ENCODE measurements at places on chromosomes 4 and X.

GRCh38 chr4:39452153-39452859 lies 6.4 kb downstream of the RPL9 start:
- no peak for DNase-seq

DNA sequence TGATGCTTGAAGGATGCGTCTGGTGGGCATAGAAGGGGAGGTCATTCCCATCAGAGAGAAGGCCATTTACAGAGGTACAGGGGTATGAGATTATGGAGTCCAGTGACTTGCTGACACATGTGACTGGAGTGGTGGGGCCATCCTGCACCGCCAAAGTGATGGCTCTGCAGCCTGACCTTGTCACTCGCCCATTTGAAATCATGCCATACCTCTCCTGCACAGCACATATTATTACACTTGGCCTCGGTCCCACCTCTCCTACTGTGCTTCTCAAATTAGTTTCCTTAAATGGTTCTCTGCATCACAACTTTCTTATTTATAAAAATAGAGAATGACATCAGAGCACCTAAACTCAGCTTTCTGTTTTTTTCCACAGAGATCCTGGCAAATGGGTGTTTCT lies 60.7 kb upstream of the HAND2 start:
- no peak for DNase-seq

- no peak for DNase-seq
These were observed 883 bp upstream of the PPM1K start for GRCh38 chr4:88285235-88285653.

DNA sequence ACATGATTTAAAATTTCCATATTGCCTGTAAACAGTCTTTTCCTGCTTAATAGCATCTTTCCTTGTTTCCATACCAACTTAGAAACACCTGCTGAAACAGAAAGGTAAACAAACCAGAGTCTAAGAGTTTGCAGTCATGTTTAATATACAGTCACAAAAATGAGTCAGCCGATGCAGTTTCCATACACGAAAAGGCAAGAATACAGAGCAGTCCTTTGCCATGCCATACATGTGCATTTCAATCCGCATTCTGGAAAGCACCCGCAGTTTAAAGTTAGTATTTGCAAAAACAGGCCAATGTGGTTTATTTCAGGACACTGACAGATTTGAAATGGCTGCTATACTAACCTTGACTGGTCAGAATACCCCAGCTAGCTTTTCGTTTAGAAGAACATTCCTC lies 32.1 kb downstream of the ASB5 start:
- no peak for DNase-seq

DNA sequence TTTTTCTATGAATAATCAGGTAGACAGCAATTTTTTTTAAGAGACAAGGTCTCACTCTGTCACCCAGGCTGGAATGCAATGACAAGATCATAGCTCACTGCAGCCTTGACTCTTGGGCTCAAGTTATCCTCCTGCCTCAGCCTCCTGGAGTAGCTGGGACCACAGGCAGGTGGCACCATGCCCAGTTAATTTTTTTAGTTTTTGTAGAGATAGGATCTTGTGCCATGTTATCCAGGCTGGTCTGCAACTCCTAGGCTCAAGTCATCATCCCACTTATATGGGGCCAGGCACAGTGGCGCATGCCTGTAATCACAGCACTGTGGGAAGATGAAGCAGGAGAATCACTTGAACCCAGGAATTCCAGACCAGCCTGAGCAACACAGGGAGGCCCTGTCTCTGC lies 26.8 kb downstream of the AFAP1 start:
- no peak for DNase-seq

- no peak for DNase-seq
These were observed 86.0 kb upstream of the AFAP1 start for GRCh38 chr4:8025668-8026067.

DNA sequence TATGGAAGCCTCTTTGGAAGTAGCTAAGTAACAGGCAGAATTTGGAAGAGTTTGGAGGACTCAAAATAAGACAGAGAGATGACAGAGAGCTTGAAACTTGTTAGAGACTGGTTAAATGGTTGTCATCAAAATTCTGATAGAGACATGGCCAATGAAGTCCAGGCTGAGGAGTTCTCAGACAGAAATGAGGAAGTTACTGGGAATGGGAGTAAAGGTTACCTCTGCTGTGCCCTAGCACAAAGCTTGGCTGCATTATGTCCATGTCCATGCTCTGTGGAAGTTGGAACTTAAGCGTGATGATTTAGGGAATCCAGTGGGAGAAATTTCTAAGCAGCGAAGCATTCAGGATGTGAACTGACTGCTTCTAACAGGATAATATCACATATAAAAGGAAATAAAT lies 146.2 kb upstream of the NDST4 start:
- DNase-seq: no peak

DNA sequence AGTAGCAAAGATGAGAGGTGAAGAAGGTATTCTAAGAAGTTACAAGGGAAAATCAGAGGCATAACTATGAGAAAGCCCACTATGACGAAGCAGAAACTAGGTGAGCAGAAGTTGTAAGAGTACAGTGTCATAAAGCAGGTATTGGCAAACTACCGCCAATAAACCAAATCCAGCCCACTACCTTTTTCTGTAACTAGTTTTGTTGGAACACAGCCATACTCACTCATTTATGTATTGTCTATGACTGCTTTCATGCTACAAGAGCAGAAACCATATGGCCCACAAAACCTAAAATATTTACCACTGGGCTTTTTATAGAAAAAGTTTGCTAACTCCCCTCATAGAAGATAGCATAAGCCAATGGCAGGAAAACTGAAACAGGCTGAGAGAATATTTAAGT lies 31.8 kb upstream of the ZCCHC13 start:
- no peak for DNase-seq

GRCh38 chr4:47839259-47839658 lies 1.4 kb upstream of the CORIN start:
- DNase-seq: no peak

DNA sequence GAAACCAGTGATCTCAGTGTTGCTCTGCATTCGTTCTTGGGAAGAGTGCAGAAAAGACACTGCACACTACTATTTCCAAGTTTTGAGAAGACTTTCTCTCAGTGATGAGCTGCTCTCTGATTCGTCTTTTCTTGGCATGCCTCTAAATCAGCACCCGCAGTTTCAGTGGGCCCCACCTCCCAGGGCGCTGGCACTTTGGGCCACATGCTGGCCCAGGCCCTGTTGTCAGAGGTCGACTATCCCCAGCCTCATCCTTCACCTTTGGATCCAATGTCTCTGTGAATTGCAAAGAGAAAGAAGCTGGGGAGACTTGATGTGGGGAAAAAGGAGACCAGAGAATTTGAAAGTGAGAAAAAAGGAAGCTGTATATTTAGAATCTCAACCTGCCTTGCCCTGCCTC lies 644.1 kb upstream of the PITX2 start:
- no peak for DNase-seq

GRCh38 chr4:159446266-159446976 lies 343.5 kb downstream of the RAPGEF2 start:
- DNase-seq: no peak

GRCh38 chr4:184064877-184065276 lies 152.8 kb downstream of the ENPP6 start:
- DNase-seq: no peak

- DNase-seq: no peak
These were observed 508.7 kb downstream of the ZNF674 start for GRCh38 chrX:46036508-46036907.

DNA sequence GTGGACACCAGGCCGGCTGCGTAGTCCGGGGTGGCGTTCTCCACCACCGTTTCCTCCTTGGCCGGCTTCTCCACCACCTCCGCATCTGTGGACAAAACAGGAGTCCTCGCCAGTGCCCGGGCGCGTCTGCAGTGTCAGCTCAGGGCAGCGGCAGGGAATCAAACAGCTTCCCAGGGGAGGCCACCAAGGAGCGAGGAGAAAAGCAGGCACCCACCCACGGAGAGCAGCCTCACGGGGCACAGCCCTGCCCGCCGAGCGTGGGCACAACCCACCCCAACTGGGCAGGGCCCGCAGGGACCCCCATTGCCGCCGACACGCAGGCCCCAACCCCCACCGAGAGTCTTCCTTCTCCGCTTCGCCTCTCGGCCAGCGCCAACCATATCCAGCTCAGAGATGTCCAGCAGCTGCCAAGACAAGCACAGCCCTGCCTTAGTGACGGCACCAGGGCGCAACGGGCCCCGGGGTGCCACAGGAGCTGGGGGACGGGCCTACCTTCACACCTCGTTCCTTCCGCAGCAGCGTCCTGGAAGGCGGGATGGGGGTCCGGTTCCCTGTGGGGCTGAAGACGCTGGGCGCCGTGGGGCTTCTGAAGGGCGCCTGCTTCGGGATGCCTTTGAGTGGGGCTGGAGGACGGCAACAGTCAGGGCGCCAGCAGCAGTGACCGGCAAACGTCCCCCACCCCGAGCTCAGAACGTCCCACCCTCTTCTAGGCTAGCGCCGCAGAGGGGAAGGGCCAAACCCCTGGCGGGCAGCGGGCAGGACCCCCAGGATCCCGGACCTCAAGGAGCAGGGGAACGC lies 22.8 kb downstream of the NELFA start:
- no peak for DNase-seq

DNA sequence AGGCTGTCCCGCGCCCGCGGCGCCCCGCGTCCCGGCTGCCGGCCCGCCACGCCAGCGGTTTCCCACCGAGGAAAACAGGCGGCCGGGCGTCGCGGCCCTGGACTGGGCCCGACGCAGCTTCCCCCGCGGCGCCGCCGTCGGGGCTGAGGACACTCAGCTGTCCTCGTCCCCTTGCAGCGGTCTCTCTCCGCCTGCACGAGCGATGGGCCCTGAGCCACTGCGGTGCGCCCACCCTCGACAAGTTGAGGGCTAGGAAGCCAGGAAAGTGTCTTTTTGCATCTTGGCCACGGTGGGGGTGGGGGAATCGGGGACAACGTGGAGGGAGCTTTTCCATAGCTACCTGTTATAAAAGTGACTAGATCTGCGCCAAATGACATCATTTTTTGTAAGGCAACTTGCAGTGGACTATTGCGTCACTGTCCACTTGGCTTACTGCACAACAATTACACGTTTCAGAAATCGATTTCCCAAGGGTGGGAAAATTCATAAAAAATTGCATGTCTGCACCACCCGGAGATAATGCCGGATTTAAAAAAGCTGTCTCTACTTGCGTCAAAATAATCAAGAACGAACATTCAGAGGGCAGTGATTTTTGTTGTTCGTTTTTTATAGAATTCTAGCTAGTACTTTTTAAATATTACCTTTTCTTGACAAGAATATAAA lies 1.1 kb downstream of the KLHL15 start:
- no peak for DNase-seq

- DNase-seq: no peak
These were observed 20.0 kb downstream of the RHOH start for GRCh38 chr4:40216622-40217366.

DNA sequence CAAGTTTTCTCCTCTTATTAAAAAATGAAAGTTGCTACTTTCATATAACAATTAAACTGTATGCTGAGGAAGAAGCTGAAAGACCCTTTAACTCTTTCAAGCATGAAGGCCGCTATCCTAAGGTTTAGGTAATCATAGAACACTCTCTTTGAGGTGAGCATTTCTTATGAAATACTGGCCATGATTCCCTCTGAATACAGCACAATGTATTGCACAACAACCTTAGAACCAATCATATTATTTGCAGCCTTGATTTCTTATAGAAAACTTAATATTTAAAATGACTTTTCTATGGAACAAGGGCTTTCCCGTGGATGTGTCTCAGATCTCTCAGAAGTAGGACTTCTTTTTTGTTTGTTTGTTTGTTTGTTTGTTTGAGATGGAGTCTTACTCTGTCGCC lies 333.4 kb upstream of the TEX13C start:
- DNase-seq: no peak

DNA sequence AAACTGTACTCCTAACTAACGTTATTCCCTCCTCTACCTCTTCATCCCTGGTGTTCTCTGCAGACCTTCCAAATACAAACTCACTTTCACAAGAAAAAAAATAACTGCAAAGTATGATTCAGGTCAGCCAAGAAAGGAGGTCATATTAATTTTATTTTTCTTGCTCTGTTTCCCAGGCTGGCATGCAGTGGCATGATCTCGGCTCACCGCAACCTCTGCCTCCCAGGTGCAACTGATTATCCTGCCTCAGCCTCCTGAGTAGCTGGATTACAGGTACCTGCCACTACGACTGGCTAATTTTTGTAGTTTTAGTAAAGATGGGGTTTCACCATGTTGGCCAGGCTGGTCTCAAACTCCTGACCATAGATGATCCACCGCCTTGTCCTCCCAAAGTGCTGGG lies 156.6 kb downstream of the CHIC2 start:
- DNase-seq: no peak

DNA sequence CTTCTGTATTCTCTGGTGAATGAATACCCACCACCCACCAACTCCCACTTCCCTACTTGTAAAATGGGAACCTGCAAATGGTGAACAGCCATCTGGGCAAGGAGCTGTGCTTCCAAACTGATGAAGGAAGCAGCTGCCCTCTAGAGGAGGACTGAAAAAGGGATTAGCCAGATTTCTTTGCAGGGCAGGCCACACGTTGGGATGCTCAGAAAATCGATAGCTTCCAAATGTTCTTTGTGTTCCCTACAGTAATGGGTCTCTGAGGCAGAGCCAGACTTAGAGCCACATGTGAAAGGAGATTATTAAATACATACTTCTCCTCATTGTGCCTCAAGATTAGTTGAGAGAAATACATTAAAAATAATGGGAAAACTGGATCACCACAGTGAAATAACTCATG lies 39.3 kb upstream of the LPAR4 start:
- DNase-seq: no peak

DNA sequence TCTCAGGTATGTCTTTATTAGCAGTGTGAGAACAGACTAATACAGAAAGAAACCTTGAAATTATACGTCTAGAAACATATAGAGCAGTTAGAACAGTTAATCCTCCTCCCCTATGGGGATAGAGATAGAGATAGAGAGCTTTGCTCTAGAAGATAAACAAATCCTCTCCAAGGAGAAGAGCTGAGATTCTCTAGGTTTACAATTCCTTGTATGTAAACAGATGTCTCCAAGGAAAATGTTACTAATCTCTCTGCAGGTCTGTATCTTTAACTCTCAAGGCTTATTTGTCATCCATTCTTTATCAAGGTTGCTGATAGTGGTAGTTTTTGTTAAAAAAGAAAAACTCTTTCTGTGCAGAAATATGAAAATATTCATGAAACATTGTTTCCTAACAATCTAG lies 282.1 kb upstream of the GIMD1 start:
- no peak for DNase-seq

DNA sequence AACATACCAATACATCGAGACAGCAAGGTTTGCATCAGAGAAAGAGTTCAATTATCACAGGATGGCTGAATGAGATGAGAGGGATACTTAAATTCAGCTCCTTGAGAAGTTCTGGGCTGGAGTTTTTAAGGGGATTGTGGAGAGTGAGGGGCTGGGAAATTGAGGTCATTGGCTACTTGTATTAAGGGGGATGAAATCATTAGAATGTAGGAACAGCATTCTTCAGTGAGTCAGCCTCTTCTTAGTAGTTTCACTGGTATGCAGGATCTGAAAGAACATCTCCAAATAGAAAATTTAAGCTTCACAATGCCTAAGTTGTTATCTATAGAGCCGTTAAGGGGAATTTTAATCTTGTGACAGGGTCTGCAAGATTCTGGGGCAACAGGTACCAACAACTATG lies 211.6 kb upstream of the TAPT1 start:
- no peak for DNase-seq

- no peak for DNase-seq
These were observed 733.4 kb upstream of the INTU start for GRCh38 chr4:126899331-126899801.
